CD4-positive, alpha-beta T cell treated with Interleukin-12 subunit alpha and Interleukin-12 subunit beta, for 1 hour (primary cell): ENCODE measurements at places on chromosomes 1 and 21.
A peak's percentile ranks its signal among the peaks of the same experiment; 100 is the strongest.

- DNase-seq: no peak
Measured at GRCh38 chr1:248102847-248103246, 7.9 kb downstream of the OR2L13 start.

DNA sequence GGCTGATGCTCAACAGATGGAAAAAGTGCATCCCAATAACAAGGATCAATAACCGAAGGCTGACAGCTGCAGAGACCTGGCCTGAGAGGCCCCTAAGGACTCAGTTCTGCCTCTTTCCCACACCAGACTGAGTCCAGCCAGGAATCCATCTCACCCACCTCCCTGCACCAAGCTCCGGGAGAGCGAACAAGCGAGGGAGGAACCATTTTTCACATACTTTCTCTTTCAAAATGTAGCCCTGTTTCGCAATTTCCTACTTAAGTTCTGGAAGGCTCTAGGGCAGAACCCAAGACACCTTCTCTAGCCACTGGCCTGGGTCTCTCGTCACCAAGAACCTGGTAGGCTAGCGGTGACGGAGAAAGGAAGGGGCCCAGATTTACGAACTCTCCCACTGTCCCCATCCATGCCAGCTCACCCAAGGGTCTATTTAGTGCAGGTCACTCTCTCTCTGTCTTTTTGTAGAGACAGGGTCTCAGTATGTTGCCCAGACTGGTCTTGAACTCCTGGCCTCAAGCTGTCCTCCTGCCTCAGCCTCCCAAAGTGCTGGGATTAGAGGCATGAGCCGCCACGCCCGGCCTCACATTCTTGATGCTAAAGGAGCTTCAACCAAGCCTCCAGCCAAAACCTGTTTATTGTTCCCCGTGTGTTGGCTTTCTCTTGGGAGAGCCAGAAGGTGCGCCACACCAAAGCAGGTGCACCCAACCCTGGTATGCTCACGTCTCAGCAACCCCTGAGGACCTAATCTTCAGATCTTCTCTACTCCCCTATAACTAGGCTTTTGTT is 10.9 kb upstream of the GNL2 start:
- DNase-seq: no peak

DNA sequence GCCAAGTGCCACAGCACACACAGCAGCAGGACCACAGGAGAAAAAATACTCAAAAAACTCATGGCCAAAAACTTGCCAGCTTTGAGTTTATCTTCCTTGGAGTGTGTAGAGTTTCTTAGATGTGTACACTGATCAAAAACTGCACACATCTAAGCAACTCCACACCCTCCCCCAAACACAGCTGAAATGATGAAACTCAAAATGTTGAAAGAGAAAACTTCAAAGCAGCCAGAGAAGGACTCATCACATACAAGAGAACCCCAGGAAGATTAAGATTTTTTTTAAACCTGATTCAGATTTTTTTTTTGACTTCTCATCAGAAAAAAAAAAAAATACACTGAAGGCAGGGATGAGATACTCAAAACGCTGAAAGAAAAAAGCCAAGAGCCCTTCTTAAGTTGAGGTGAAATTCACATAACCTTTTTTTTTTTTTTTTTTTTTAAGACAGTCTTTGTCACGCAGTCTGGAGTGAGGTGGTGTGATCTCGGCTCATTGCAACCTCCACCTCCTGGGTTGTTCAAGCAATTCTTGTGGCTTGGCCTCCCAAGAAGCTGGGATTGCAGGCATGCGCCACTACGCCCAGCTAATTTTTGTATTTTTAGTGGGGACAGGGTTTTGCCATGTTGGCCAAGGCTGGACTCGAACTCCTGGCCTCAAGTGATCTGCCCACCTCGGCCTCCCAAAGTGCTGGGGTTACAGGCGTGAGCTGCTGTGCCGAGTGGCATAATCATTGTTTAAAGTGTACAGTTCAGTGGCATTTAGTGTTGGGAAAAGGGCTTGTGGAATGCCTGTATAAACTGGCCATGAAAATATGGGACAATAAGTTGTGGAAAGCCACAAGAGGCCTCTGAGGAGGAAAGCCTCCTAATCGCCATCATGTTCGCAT is 20.9 kb upstream of the PDXK start:
- DNase-seq: no peak

GRCh38 chr1:58293388-58293787 is 253.1 kb downstream of the OMA1 start:
- DNase-seq: no peak

- no peak for DNase-seq
Measured at GRCh38 chr21:35727830-35728229, 332.5 kb downstream of the SETD4 start.

- no peak for DNase-seq
Measured at GRCh38 chr1:35603941-35604340, 30.8 kb downstream of the TFAP2E start.

GRCh38 chr1:94559921-94560320 is 18.4 kb upstream of the F3 start:
- no peak for DNase-seq

- DNase-seq: peak; percentile 24
Measured at GRCh38 chr1:18681423-18681835, 50.8 kb downstream of the PAX7 start.

GRCh38 chr1:185813401-185813979 is 79.3 kb downstream of the HMCN1 start:
- peak; percentile 15 for DNase-seq

DNA sequence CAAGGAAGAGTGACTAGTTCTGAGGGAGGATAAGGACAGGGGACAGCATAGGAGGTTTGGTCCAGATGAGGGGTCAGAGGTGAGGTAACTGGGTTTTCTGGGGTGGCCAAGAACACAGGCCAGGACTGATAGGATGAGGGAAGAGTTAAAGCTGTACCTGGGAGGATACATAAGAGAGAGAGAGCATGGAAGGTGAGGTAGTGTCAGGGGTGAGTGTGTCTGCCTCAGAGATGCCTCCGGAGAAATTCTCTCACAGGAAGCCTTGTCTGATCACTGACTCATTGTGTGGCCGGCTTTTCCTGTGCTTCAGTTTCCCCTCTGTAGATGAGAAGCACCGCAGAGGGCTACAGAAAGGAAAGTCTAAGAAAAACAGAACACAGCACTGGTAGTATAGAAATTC is 40.2 kb downstream of the FASLG start:
- DNase-seq: peak; percentile 86

GRCh38 chr1:86713477-86713876 is 9.1 kb downstream of the SH3GLB1 start:
- no peak for DNase-seq

DNA sequence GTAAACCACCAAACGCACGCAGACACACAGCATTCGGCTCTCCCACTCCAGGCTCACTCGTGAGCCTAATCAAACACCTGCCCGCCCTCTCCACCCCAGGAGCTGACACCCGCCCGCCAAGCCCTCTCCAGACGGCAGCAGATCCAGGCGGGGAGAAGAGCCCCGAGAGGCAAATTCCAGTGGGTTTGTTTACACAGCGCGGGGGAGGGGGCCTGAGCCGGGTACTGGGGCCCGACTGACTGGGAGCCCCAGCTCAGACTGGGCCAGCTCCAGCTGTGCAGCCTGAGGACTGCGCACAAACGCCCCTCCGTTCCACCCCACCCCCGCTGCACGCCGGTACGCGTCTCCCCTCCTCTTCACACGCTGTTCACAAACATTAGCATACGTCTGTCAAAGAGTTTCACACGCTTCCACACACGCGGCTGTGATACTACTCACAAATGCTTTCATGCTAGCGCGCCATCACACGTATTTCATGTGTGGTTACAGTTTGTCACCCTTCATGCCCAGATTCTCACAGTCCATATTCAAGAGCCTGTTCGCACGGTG is 1.0 kb upstream of the EFNA1 start:
- peak; percentile 43 for DNase-seq
